ENCODE measurements at places on chromosomes 11 and 22.

- DNase-seq: no peak
Measured at GRCh38 chr11:44978961-44979331, 28.3 kb upstream of the TP53I11 start.

DNA sequence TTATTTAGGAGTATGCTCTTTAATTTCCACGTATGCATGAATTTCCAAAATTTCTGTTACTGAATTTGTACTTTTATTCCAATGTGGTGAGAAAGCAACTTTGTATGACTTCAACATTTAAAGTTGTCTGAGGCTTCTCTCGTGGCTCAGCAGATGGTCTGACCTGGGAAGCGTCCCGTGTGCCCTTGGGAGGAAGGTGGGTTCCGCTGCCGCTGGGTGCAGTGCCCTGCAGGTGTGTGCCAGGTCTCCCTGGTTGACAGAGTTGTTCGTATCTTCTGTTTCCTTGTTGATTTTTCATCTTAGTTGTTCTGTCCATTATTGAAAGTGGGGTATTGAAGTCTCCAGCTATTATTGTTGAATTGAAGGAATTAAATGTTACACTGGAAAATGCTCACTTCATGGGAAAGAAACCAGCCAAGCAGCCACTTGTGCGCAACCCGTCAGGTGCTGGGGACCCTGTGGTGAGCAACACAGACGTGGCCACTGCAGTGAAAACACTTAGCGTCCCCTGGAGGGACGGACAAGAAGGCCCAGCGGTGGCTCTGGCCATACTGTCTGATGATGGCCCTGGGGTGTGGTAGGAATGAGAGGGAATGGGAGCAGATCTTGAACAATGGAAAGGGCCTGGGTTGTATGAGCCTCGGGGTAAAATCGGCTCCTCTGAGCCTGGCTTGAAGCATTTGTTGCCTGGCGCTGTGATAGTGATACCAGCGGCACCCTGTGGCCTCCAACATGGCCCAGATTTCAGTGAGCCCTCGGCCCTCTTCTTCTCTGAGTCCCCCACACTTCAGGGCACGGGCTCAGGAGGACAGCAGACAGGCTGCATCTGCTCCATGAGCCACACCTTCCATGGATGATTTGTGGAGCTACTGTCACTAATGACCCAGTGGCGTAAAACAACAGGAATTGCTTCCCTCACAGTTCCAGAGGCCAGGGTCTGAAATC, 31.5 kb upstream of the KRTAP5-7 start:
- no peak for DNase-seq

DNA sequence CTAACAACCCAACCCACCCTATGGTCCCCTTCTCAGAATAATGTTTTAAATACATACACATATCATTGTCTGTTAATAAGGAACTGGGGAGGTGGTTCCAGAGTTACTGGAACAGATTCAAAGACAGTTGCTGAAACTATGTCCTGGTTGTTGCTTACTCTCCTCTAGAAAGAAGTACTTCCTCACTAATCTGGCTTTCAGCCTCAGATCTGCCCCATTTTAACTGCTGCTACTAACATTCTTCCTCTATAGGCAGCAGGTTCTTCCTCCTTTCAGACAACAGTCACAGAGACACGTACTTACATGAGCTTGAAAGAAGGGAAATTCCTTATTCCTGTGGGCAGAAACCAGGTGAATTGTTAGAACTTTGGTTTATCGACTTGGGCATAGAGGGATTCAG, 8.1 kb upstream of the NEU3 start:
- DNase-seq: no peak

- no peak for DNase-seq
Measured at GRCh38 chr11:122874991-122875390, 7.6 kb upstream of the JHY start.

GRCh38 chr22:39959640-39960447, at the start of gene TMA7B:
TSS of gene TMA7B (plus strand) at chr22:39960397. CDS start at chr22:39964375, 3,978 bp downstream.
- DNase-seq: peak; percentile 33

DNA sequence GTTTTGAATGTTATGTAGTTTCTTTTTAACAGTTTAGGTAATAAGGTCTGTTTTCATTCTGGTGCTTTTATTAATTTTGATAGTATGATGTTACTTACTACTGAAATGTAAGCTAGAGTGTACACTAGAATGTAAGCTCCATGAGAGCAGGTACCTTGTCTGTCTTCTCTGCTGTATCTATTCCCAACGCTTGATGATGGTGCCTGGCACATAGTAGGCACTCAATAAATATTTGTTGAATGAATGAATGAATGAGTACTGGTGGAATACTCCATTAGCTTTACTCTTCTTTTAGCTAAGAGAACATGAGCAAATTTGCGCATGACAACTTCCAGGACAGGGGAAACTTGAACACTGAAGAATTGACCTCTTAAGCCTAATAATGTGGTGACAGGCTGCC, 6.6 kb upstream of the NAT10 start:
- DNase-seq: no peak

DNA sequence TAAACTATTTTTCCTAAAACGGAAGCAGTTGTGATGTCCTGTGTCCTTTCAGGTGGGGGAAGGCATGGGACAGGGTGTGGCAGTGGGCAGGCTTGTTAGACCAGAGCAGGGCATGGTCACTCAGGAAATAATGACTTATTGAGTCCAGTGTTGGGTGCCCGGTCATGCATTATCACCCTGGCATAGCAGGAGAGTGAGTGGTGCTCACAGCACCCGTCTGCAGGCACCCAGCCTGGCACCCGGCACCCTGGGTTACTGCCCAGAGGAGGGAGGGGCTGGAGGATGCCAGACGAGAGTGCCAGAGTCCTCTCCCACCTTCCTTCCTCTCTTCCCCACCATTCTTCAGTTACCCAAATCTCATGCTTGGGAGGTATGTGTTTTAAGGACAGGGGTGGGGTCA, 59.1 kb downstream of the ST3GAL4 start:
- DNase-seq: no peak

Data from fibroblast of the aortic adventitia (primary cell).